ENCODE measurements at places on chromosomes 16 and 17.

GRCh38 chr17:14747603-14747950 lies 446.7 kb downstream of the HS3ST3B1 start:
- DNase-seq, result no peak

GRCh38 chr16:3612510-3613466 lies 1.4 kb upstream of the SLX4 start:
- DNase-seq, result no peak

DNA sequence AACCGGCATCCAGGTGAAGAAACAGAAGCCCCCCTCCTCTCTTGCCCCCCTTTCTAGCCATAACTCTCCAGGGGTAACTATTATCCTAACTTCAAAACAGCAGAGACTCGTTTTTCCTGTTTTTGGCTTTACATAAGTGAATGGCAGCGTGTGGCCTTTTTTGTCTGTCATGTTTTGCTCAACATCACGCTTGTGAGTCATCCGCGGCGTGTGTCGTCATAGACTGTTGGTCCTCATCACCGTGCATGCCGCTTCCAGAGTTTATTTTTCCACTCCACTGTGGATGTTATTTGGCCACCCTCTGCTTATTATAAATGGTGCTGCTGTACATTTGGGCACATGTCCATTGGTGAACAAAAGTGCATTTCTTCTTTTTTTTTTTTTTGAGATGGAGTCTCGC lies 52.6 kb downstream of the ERN1 start:
- DNase-seq, result no peak

DNA sequence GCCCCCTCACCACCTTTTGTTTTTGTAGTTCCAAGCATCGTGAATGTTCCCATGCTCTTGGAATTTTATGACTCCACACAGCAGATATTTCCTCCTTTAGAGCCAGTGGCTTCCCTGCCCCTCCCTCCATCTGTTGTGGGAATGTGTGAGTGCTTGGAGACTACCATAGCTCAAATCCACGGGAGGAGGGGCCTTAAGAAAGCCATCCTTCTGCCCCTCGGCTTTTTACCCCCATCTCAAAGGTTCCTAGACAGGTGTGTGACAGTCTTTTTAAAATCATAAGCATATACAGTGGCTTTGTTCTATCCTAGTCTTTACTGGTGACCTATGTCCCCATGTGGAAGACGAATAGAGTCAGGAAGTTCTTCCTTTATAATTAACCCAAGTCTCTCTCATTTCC lies 47.2 kb downstream of the YPEL2 start:
- no peak for DNase-seq

DNA sequence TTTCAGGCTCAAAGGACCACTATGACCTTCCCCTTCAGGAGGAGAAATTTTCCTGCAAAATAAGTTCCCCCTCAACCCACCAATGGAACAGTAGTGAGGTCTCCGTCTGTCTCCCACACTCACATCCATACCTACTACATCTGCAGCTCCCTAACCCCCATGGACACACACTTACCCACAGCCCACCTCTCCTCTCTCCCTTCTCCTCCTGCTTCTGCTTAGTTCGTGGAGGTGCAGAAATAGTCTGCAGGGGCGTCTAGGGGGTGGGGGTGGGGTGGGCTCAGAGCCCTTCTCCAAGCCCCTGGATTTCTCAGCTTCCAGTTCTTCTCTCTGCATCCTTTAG lies 8.9 kb downstream of the HOXB4 start:
- no peak for DNase-seq

DNA sequence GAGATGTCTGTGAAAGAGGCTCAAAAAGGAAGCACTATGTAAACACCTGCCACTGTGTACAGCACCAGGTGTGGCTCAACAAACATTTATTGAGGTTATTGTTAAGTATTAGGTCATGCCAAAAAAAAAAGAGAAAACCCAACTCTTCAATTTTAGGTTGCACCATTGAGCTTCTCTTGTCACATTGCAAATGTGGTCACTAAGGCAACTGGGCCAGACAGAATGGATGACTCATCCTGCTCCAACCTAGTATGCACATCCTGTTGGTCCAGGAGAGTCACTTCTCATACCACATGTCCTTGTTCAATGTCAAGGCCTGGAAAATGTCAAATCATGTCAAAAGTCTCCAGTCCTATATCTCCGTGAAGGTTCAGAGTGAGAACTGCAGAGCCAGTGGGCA lies 25.0 kb downstream of the HOXB1 start:
- no peak for DNase-seq

DNA sequence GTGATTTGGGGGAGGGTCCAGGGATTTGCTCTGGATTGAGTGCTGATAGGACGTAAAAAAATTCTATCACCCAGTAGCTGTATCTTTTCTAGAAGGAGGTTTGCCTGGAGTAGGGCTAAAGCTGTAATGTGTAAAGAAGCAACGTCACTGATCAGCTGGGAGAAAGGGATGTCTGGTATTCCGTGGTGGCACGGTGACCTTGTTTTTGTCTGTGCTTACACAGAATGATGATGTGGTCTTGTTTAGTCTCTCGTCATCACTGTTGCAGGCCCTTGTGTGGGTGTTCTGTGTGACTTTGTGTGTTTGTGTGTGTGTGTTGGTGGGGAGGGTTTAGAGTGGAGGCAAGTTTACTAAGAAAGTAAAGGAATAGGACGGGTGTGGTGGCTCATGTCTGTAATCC lies 22.5 kb upstream of the ARHGAP17 start:
- no peak for DNase-seq

- DNase-seq, result peak; percentile 63
Measured at GRCh38 chr17:47742319-47743181, 9.5 kb downstream of the TBX21 start.

DNA sequence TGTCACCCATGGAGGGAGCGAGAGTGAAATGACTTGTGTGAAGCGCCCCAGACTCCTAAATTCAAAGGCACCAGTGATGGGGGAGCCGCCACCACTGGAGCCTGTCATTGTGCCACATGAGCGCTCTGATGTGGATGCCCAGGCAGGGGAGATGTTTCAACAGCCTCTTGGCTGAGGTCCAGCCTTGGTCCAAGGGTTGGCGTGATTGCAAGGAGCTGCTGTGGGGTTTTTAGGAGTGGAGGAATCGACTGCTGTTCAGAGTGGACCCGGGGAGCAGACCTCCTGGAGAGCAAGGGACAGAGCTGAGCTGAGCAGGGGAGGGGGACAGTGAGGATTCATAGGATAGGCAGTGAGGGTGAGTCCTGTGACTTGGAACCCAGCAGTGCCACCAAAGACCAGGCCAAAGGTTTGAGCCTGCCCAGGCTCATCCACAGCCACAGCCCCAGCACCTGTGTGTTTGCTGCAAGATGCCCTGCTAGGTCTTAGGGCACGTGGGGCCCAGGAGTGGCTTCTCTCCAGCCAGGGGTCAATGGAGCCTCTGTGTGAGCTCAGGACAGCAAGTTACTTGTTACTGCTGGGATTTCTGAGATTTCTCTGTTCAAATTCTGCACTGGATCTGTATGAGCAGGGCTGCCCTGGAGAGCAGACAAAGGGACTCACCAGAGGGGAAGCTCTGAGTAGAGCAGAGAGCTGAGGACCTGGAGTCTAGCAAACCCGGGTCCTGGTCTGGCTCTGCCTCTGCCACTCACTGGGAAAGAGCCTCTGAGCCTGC lies 20.3 kb downstream of the RHBDL3 start:
- no peak for DNase-seq
